ENCODE measurements at places on chromosomes 5 and 9.

GRCh38 chr5:6592601-6593000 is 40.2 kb downstream of the NSUN2 start:
- no peak for DNase-seq

- DNase-seq, result no peak
These were observed 154.7 kb downstream of the WDR70 start for GRCh38 chr5:37533851-37534250.

DNA sequence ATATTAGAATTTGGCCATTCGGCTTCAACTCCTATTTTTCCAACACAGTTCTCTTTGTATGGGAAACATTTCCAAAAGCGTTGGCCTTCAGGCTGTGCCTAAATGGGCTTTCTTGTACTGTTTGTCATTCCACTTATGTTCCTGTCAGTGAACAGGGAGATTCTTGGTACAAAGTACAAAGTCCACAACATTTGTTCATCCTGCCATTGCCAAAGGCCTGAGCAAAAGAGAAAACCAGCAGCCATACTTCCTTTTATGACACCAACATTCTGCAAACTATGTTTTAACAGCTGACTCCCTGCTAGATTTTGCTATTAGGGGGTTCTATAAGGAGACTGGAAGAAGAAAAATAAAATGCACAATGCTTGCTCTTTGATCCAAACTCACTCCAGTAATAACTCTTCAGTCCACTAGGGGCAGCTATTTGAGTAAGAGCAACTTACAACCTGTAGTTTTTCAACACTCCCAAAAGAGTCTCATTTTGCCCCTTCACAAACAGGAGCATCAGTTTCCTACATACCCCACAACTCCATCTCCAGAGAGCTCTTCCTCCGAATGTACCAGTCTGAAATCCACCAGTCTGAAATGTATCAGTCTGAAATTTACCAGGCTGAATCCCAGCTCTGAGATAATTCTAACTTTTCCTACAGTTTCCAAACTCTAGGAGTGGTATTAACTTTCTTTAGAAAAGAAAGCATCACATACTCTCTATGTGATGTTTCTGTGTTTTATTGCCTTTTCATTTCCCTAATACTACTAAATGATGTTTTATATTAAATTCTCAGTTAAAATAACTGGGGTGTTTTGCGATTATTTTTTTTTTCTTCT is 693.8 kb downstream of the DNAH5 start:
- peak; percentile 16 for DNase-seq

DNA sequence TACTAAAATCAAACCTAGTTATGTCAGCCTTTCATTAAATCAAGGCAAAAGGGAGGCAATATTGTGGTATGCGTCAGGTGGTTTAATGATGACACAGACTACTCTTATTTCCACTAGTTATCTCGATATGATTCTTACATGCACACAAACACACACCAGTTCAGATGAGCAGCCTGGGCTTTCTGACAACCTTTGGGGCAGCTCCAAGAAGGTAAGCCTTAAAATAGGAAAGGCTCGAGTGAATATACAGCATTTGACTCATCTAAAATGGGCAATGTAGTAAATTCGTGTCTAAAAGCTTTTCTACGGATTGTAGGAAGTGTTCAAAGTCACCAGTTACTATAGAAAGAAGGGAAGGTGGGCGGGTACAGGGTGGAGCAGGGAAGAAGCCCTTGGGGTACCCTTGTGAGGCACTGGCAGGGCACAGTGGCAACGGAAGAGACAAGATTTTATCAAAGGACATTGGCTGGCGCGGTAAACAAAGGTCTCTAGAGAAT is 1.9 kb downstream of the ANKH start:
- DNase-seq, result no peak

GRCh38 chr5:147321569-147321968 is 86.7 kb downstream of the STK32A start:
- DNase-seq, result no peak

DNA sequence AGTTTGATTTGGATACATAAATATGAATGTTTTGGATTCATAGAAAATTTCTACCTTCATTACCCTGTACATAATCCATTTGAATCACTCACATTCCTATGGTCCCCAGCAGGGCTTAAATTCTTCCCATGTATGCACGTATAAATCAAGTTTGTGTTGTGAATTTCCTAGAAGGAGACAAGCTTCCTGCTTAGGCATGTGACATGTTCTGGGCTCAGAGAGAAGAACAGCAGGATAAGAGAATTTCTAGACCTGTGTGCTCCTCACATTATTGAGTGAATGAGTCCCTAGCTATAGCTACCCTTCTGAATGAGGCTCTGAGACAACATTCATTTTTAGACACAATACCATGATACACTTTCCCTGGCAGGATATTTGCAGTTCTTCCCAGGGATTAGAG is 229.1 kb downstream of the YTHDC2 start:
- DNase-seq, result no peak

DNA sequence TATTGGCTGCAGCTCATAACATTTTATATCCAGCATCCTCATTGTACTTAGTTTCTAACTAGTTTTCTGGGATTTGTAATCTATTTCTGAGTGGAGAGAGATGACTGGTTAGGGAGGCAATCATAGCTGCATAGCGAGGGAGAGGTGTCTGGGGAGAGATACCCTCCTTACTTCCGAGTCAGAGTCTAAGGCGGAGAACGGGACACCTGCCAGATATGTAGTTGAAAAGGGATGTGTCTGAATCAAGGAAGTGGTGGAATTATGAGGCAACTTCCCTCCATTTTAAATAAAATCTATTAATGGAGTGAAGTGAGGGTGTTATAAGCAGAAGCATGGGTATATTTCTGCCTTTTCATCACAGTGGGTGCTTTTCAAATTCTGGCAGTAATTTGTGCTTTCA is 126.5 kb downstream of the MAST4 start:
- DNase-seq, result no peak

DNA sequence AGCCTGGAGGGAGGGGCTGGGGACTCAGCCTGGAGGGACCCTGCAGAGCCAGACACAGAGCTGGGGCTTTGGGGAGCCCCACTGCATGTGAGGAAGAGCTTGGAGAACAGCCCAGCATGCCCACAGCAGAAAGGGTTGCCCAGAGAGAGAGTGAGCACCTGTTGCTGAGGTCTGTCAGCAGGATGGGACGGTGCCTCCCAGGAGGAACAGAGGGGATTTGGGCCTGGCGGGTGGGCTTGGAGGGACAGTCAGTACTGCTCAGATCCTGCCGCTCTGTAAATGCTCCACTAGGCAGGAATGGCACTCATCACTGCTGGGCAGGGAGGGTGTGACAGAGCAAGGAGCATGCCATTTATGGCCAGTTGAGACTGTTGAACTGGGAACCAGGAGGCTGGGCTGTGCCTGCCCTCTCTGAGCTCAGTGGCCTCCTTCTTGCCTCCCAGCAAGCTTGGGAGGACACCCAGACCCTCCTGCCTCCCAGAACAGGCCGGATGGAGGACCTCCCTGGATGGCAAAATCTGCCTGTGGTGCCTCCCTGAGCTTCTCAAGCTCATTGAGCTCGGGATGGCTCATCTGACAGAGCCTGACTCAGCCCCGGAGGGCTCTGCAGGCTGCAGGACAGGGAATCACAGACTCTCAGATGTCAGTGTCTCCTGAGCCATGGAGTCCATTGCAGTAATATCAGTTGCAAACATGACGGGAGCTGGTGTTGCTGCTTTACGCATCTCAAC is 786 bp upstream of the HRCT1 start:
- DNase-seq, result no peak

GRCh38 chr9:112078432-112078831 is 96.7 kb downstream of the SUSD1 start:
- DNase-seq, result no peak

- DNase-seq, result no peak
These were observed 78.2 kb downstream of the SNX18 start for GRCh38 chr5:54595721-54596120.

DNA sequence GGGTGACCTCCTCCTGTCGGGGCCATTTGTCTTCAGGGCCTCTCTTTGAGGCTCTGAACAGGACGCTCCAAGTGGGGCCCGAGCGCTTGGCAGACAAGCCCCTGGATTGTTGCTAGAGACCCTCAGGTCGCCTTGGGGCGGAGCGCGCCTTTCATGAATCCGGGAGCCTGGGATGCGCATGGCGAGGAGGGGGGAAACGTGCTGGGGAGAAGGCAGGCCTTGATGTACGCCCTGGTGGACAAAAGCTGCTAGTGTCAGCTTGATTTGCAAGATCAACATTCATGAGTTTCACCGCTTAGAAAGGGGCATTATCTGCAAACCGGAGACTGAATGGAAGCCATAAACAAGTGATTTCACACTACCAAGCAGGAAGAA is 226.3 kb downstream of the SMARCA2 start:
- no peak for DNase-seq

DNA sequence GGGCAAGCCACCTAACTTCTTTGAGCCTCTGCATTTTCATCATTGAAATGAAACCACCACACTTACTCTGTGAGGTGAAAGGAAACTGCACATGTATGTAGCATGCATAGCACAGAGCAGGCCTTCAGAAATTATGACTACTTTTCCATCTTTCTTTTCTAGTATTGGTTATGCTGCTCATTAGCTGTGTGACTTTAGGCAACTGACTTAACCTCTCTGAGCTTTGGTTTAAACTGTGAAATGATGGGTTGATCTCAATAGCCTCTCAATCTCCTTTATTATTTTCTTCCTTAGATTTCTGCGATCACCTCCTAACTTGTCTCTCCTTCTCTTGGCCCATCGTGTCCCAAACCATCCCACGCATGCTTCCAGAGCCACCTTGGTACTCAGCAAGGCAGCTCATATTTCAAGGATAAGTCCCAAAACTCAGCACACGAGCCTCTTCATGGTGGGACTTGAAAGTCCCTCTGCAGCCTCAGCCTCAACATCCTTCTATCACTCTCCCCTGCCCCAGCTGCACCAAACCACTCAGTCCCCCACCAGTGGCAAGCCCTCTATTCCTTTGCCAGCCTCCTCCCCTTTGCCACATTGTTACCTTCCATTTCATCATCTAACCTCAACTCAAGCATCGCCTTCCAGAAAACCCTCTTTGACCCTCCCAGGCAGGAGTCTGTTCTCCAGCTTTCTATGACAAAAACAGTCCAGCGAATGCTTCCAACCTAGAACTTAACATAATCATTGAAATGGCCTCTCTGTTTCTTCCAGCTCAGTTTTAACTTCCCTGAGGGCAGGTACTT is 60.3 kb upstream of the DNAH5 start:
- DNase-seq, result no peak

- no peak for DNase-seq
These were observed 121.2 kb upstream of the MAP1B start for GRCh38 chr5:71986101-71986500.

DNA sequence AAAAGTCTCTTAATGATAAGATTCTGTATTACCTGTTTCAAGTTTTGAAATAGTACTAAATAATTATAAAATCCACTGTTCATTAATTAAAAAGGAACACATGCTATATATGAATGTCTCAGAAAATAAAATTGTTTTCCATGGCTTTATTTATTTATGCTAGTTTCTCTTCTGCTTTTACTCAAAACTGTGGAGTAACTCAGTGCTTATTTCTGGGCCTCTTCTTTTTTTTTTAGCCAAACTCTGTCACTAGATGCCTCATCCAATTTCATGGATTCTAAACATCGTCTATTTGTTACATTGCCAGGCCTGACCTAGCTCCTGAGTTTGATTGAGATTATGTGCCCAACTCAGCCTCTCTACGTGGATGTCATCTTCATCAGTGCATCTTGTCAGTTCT is 1509.7 kb downstream of the MAT2B start:
- DNase-seq, result no peak

Measured in KBM-7 (cell line).